WTC11 (cell line): ENCODE measurements at places on chromosomes 13 and 19. TPM values are rescaled to one million over a fixed set of nuclear protein-coding genes. Genes with fewer than 3 reads are reported as not detected.

Gene ZNF540
- 0.07 to 0.53 TPM (median 0.28 TPM) in 3 replicates for total RNA-seq

- H3K27ac ChIP-seq: no peak overlapping the region
- H3K4me3 ChIP-seq: no peak overlapping the region
- no peak for DNase-seq
- H3K4me1 ChIP-seq: 0 out of 2 replicates have a peak, but pooled peaks cover 3% of the 10 kb centered on the region
Observed at GRCh38 chr19:30419568-30420180, 47.5 kb downstream of the ZNF536 start.

DNA sequence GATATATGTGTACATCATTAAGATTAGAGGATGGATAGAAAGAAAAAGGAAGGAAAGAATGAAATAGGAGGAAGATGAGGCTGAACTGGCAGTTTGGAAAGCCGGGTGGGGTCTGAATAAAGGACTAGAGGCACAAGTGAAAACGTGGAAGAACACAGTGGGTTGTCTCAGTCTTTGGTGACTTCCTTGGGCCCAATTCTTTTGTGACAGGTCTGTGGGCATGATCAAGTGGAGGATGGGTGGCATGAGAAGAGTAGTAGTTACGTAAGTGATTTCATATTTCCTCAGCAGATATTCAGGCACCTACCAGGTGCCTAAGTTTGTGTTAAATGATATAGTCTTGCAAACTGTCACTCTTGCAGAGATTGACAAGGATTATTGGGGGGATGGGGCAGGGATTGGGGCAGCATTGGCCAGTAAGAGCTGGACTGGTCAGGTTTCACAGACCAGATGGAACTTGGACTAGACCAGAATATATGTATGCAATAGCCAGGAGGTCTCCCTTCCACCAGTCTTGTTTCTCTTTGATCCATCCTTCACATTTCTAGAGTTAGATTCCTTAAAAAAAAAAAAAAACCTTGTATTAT, 2.7 kb downstream of the TPP2 start:
- H3K27me3 ChIP-seq: no peaks in the 10 kb centered on the region
- peak overlapping the region; percentile 32 for H3K4me3 ChIP-seq
- H3K27ac ChIP-seq: peak overlapping the region; percentile 64; the same call in 1 of the 2 replicates
- H3K36me3 ChIP-seq: peaks cover 3% of the 10 kb centered on the region
- DNase-seq: no peak

GRCh38 chr13:55948175-55948574, 1192.5 kb upstream of the PRR20A start:
- H3K27ac ChIP-seq: no peak overlapping the region
- H3K36me3 ChIP-seq: no peaks in the 10 kb centered on the region
- H3K27me3 ChIP-seq: no peaks in the 10 kb centered on the region
- no peak for DNase-seq
- H3K4me3 ChIP-seq: no peak overlapping the region
- no peaks in the 10 kb centered on the region for H3K4me1 ChIP-seq
